ENCODE measurements at places on chromosomes 11 and 22.

GRCh38 chr22:48357196-48357595, 1470.5 kb downstream of the BRD1 start:
- DNase-seq, result no peak

DNA sequence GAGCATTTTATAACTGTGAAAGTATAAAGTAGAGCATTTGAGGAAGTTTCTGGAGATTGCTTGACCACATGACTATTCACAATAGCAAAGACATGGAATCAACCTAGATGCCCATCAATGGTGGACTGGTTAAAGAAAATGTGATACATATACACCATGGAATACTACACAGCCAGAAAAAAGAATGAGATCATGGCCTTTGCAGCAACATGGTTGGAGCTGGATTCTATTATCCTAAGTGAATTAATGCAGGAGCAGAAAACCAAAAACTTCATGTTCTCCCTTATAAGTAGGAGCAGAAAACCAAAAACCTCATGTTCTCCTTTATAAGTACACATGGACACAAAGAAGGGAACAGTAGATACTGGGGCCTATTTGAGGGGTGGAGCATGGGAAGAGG, 30.3 kb downstream of the UVRAG start:
- no peak for DNase-seq

DNA sequence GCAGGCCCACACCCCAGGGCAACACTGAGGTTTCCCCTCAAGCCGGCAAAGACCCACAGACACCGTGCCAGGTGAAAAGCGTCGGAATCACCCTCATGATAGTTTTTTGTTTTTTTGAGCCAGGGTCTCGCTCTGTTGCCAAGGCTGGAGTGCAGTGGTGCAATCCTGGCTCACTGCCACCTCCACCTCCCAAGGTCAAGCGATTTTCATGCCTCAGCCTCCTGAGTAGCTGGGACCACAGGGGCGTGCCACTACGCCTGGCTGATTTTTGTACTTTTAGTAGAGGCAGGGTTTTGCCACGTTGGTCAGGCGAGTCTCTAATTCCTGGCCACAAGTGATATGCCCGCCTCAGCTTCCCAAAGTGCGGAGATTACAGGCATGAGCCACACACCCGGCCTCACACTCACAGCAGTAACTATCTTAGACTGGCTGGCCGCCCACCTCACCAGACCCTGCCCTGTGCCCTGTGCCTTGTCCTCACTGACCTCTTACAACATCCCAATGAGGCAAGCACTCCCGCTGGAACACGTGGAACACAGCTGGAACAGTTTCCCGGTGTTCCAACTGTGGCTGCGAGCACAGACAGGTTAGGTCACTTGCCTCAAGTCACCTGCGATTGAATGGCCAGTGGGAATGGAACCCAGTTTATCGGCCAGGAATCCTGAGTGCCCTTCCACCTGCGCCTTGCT, 21.1 kb downstream of the LRRC10B start:
- DNase-seq, result no peak

- no peak for DNase-seq
Measured at GRCh38 chr22:35852076-35852475, 134.4 kb downstream of the APOL5 start.

GRCh38 chr11:114064216-114064615, 4.7 kb downstream of the ZBTB16 start:
- no peak for DNase-seq

DNA sequence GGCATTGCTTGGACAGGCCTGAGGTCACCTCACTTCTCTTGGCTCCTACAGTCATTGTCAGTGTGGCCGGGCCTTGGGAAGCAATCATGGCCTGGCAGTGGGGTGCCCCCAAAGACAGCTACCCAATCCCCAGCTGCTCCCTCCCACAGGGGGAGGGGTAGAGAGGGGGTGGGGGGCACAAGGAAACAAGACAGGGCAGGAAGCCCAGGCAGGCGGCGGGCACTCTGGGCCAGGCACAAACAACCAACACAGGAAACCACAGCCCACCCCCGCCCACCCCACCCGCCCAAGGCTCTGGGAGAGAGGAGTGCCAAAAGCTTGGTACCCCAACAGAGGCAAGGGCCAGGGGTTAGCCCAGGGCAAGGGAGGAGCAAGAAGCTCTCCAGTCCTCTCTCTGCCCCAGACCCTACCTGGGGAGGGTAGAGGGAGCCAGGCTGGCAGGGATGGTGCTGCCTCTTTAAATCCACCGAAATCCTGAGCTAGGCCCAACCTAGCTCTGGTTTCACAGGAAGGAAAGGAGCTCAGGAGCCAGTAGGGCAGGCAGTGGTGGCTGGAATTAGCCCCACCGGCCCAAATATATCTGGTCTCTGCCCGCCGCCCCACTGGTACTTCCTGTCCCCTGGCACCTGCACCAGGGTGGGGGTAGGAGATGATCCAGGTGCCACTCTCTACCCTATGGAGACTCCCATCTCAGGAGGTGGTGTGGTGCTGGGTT, 12.2 kb downstream of the BCL9L start:
- no peak for DNase-seq

DNA sequence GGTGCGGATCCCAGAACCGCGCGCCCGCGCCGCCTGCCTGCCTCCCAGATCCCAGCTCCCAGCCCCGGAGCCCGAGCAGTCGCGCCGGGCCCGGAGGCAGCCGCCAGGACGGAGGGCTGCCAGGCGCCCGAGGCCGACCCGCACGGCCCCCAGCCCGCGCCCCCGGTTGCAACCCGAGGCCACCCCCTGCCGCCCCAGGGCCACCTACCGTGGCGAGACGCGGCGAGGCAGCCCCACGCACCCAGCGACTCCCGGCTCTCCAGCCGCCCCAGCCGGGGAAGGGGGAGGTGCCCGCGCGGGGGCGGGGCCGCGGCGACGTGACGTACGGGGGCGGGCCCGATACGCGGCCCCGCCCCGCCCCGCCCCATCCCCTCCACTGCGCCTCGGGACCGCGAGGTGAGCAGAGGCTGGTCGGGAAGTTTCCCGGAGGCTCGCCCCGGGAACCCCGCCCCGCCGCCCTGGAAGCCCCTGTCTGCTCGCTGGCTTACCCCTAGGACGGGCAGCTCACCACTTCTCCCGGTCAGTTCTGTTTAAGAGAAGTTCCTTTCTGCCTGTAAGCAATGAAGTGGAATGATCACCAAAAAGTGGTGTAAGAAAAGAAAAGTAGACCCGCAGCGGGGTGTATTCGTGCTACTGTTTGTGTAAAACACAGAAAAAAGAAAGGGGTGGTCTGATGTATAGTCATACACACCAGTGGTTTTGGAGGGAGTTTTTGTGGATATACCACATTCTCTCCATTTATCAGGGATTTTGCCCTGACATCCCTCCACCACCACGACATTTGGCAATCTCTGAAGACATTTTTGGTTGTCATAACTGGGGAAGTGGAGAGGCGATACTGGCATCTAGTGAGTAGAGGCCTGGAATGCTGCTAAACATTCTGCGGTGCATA, at the start of gene TPST2:
Gene TPST2 (minus strand): TSS at position 288 of the 892 bp plus-strand sequence. CDS start 48,502 bp downstream, outside the sequence.
- peak; percentile 25 for DNase-seq

DNA sequence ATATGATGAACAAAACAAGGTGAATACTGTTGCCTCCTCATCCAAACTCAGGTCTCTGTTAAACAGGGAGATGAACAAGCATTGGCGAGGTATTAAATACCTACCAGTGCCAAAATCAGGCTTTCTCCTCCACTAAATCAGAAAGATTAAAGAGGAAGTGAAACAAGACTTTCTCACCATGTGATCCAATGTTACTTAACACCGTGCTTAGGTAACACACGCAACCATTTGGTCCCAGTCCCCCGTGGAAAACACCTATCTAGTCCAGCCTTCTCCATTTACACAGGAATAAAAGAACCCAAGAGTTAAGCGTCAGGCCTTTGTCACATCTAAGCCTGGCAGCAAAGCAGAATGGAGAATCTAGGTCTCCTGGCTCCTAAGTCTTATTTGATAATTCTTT, 34.5 kb downstream of the TENM4 start:
- no peak for DNase-seq

All from NCI-H446 treated with DMSO at 0.1 percent for 48 hours (cell line).